ENCODE measurements at places on chromosomes 13 and 19.

- no peak for DNase-seq
These were observed 714.5 kb downstream of the UQCRFS1 start for GRCh38 chr19:28498404-28498976.

DNA sequence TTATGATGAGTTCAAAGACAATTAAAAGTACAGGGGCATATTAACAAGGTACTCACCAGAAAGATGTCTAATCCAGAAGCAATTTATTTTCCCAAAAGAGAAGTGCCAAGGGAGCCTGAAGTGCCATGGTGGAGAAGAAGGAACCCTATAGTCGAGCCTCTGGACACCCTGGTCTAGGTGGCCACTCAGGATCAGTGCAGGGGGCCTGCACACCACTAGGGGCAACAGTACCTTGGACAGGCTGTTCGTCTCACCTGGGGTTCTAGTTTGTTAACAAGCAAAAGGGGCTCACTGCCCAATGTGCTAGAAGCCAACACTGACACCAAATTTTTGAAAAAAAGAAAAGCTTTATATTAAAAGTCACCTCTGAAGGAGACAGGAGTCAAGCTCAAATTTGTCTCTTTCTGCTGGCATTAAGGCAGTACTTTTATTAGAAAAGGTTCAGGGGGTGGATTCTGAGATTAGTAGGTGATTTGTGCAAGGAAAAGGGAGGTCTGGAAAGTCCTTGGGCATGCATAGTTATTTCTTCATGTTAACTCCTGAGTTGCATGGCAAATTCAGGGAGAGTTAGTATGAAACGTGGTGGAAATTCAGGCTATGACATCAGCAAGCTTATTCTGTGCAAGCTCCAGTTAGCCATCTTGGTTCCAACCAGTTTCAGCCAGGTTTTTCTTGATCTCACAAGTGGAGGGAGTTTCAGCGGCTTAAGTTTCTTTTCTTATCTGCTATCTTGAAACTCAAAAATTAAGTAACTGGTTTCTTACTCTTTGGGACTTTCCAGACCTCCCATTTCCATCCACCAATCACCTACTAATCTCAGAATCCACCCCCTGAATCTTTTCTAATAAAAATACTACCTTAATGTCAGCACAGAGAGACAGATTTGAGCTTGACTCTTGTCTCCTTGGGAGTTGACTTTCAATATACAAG lies 884 bp upstream of the CBY2 start:
- no peak for DNase-seq

DNA sequence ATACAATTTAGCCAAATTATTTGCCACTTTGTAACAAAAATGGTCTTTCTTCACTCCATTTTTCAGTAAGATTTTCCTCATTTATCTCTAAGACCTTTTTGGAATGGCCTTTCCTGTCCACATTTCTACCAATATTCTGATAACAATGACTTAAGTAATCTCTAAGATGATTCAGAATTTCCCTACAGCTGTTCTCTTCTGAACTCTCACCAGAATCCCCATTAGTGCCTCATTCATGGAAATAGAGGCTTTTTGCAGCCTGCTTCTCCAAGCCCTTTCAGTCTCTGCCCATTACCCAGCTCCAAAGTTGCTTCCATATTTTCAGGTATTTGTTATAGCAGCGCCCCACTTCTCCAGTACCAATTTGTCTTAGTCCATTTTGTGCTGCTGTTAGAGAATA lies 867.0 kb downstream of the GPC5 start:
- no peak for DNase-seq

DNA sequence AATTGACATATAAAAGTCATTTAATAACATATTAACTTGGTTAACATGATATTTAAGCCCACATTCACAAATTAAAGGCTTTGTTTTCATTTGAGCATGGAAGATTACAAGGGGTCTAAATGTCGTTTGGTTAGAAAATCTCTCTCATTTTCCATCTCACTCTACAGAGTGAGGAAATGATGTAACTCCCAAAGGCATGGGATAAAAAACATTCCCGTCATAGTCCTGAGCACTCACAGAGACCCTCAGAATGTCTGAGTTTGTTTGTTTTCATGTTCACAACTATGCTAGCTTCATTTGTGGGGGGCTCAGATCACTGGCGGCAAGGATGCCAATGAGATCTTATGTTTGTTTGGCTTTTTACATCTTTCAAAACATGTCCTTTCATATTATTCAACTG lies 307.5 kb downstream of the TBC1D4 start:
- DNase-seq, result no peak

DNA sequence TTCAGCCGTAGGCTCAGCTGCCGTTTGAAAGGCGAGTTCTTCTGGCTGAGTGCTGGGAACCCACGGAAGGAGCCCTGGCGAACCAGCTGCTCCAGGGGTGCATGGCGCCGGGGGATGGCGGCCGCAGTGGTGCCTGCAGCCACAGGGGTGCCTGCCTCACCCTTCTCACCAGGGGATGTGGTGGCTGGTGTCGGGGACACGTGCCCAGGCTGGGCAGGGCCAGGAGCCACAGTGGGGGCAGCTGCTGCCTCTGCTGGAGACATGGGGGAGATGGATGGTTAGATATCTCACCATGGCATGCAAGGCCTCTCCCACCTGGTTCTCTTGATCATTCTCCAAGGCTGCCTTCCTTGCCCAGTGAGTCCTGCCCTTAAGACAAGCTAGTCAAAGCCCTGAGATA lies 17.1 kb downstream of the NUMBL start:
- DNase-seq, result no peak

GRCh38 chr19:293436-294110 lies 2.4 kb upstream of the PLPP2 start:
- no peak for DNase-seq

All from Panc1 (cell line).